NCI-H2171 (cell line): ENCODE measurements at places on chromosomes 7 and 10.

DNA sequence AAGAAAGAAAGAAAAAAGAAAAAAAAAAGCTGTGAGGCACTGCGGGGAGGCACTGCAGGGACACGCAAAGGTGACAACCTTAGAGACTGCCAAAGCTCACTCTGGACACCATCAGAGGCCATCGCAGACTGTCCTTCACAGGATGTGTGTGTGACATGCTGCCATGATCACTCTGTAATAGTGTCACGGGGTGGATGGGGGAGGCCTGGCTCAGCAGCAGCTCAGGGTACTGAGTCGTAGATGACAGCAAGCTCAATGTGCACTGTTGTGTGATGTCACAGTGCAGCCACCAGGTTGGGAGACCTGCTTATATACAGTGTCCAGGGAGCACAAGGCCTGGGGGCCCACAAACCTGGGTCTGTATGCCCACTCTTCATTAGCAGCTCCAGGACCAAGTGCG lies 83.3 kb downstream of the SLIT1 start:
- DNase-seq, result no peak

DNA sequence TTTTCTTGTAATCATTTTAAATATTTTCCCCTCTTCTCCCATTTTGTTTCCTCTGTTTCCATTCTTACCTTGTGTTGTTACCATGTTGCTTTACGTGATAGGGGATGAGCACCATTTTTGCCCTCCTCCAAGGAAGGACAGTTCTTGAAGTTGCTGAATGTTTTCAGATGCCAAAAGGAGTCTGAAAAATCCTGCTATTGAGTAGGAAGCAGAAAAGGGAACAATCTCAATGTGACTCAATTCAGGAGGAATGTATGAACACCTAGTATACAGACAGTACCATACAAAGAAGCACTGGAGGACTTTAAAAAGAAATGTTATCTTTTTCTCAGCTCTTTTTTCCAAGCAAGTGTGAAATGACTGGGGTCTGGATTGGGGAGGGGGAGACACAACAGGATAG lies 5.1 kb upstream of the NAMPT start:
- no peak for DNase-seq

- no peak for DNase-seq
Observed at GRCh38 chr7:125020801-125021200, 91.2 kb upstream of the POT1 start.

DNA sequence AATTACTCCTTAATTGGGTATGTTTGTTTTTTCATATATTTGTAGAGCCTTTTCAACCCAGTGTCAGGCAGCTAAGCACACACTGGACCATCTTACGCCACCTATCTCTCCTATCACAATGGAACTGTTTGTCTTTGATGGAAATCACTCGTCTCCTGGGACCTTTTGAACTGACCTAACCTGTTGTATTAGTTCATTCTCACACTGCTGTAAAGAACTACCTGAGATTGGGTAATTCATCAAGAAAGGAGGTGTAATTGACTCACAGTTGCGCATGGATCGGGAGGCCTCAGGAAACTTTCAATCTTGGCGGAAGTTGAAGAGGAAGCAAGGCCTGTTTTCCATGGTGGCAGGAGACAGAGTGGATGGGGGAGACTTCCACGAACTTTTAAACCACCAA lies 182.0 kb downstream of the TCERG1L start:
- DNase-seq, result no peak

- DNase-seq, result no peak
Observed at GRCh38 chr10:28179006-28179742, 123.7 kb downstream of the MPP7 start.

GRCh38 chr7:120475994-120476393 lies 203.0 kb downstream of the KCND2 start:
- DNase-seq, result no peak

- no peak for DNase-seq
Observed at GRCh38 chr7:34330308-34330707, 327.7 kb upstream of the NPSR1 start.

DNA sequence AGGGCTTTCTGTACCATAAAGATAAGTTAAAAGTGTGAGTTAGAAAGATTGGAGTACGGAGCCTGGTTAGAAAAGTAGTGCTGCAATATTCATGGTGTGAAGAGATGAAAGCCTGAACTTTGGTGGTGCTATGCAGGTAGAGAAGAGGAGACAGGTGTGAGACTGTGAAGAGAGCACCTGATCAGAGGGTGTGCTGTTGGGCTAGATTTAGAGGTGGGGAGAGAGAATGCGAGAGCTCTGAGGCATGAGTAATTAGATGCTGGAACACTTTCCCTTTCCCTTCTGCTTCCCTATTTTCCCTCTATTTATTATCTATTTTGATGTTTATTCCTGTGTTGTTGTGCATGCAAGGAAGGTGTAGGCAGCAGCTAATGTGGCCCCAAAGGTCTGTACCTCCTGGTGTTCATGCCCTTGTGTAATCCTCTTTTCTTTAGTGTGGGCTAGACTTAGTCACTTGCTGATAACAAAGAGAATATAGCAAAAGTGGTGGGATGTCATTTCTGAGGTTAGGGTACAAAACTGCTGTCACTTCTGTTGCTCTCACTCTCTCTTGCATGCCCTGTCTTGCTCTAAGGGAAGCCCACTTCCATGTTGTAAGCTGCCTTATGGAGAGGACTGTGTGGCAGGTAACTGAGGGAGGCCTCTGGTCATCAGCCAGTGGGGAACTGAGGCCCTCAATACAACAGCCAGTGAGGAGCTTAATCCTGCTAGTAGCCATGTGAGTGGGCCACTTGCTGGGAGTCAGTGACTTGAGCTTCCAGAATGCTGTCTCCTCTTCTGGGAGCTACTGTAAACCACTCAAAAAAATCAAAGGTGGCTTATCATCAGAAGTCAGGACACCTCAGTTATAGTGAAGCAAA lies 2.6 kb upstream of the ATXN7L1 start:
- peak; percentile 29 for DNase-seq

- DNase-seq, result no peak
Observed at GRCh38 chr10:119652361-119652730, 1.2 kb downstream of the BAG3 start.

DNA sequence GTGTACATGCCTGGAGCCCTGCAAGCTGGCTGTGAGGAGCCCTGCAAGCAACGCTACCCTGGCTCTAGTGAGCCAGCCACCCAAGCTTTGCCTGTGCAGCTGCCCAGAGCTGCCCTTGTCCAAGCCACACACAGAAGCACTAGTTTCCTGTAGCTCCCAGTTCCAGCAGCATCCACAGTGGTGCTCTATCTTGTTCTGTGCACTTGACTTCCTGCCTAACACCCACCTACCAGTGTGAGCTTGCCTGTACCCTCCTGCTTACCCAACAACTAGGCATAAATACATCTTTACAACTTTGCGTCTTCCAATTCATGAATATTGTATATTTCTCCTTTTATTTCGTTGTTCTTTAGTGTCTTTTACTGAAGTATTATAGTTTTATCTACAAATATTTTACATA lies 32.2 kb upstream of the ZNF518A start:
- DNase-seq, result no peak

DNA sequence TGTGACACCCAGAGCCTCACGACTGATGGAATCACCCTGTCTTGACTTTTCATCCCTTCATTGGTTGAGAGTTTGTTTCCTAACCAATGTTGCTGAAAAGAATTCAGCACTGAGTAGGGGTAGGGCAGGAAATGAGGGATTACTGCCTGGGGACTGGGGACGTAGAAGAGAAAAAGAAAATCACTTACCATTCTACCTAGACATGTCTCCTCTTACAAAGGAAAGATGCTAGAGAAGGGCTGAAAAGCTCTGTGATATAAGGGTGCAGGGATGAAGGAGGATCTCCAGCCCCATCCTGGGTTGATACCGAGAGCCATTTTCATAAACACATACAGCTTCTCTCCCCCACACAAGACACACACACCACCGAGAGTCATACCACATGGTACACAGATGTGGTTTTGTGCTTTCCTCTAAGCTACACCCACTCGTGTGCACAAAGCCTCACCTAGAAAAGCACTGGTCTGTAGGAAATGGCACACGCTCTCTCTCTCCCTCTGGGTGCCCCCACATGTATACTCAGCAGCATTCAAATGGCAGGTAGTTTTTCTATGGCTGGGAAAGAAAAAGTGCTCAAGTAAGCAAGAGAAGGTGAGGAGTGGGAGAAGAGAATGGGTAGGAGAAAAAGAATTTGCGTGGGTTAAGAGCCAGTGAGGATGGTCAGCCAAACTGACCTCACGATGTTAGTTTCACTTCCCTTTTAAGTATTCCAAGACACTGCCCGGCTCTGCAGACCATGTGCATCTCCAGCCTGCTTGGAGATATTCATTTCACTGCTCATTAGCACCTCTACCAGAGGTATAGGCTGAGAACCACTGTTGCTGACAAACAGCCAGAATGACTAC lies 85.8 kb downstream of the CALD1 start:
- DNase-seq, result no peak

- DNase-seq, result no peak
Observed at GRCh38 chr7:5615190-5616070, 166.0 kb downstream of the RNF216 start.

DNA sequence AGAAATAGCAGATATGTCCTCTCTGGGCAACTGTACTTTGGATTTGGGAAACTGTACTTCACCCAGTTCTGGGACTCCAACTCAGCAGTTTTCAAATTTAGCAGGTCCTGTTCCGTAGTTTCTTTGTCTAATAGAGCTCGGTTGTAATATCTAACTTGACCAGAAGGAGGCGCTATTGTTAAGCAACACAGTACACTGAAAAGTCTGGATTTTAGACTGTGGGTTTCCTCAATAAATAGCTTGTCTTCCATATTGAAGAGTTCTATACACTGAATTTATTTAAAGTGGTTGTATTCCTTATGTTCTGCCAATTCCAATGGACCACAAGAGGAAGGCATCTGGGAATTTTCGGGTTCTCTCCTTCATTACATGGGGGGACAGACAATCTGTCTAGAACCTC lies 39.8 kb downstream of the ELFN1 start:
- no peak for DNase-seq

GRCh38 chr7:184294-185264 lies 7.8 kb upstream of the FAM20C start:
- DNase-seq, result no peak

DNA sequence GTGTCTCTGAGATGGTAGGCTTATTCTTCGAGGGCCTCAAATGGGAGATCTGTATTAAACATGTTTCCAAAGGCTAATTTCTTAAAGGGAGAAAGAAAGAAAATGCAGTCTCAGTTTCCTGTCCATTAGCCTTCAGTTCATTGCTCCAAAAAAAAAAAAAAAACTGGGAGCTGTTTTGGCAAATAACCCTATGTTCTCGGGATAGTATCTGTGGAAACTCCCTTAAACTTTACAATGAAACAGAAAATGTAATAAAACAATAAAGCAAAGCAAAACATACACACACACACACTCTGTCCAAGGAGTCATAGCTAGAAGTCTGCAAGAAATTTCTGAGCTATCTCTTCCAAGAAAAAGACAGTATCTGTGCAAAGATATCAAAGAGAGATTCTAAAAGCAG lies 172.5 kb upstream of the CELF2 start:
- DNase-seq, result no peak

DNA sequence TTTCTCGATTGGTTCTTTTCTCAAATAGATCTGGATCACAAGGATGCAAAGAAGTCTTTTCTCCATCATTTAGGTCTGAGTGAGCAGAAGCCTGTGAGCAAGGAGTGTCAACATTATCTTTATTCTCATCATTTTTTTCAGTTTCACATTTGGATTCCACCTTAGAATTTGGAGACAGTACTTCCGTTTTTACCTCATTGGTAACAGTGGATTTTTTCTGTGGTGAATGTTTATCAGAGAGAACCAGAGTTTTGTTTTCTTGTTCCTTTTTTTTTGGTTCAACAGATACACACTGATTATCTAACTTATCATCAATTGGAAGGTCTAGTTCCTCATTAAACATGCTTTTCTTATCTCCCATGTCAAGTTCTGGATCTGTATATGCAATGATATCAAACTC lies 151.3 kb downstream of the GALNT11 start:
- no peak for DNase-seq

DNA sequence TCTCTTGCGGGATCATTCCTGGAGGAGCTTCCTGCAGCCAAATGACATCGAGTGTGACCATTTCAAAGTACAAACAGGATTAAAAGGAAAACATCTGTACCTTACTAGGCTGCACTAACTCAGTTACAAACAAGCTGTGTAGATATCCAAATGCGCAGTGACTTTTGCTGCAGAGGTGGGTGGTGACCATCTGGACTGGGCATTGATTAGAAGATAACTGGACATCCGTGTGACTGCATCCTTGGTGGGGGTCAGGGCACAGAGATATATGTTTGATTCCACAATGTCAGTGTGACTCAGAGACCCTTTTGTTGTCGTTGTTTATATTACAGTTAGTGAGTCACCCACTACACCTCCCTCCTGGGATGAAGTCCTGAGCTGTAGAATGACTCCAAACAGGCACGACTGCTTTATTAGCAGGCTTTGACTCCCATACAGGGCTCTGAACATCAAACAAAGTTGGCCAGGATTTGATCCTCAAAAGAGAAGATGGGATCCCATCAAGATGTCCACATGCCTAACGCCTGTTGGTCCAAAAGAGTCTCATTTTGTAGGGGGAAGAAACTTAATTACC lies 56.7 kb upstream of the SDK1 start:
- DNase-seq, result no peak

DNA sequence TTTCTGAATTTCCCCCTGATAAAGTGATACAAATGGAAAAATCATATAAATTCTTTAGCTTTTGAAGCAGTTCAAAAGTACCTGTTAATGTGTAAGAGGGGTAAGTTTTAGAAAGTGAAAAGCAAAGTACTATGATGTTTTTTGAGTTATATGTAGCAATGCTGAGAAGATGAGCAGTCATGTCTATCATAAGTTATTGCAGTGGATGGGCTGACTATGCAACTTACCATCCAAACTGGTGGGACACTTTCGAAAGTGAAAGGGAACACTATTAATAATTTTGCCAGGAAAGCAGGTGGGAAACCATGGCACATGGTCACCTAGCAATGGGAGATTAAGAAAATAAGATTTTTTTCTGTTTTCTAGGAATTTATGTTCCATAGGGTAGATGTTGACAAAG lies 4.1 kb downstream of the MINPP1 start:
- DNase-seq, result no peak

DNA sequence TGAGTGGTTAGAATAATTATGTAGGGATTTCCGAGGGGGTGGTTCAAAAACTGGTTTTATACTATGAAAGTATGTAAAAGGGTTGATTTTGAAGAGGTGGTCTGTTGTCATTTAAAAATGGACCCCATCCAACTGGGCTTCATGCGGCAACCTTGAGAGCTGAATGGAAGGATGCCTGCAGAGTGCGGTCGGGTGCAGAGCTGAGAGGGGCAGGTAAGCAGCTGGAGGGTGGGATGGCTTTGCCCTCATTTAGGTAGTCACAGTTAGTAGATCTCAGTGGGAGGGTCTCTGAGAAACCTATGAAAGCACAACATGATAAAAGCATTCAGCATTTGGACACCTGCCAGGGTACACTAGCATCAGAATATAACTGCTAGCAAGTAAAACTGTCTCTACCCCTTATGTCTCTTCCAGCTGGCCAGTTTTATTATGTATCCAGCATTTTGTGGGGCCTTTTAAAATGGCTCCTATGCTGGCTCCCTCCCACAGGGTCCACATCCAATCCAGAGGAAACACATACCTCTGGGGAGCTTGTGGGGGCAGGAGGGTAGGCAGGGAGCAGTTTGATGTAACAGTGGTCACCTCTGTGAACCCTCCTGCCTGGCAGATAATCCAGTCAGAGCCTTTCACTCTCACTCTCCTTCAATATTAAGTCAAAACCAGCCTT lies 75.9 kb upstream of the MAGI2 start:
- peak; percentile 54 for DNase-seq
